ENCODE measurements at places on chromosomes 1 and 21.
A peak's percentile ranks its signal among the peaks of the same experiment; 100 is the strongest.

DNA sequence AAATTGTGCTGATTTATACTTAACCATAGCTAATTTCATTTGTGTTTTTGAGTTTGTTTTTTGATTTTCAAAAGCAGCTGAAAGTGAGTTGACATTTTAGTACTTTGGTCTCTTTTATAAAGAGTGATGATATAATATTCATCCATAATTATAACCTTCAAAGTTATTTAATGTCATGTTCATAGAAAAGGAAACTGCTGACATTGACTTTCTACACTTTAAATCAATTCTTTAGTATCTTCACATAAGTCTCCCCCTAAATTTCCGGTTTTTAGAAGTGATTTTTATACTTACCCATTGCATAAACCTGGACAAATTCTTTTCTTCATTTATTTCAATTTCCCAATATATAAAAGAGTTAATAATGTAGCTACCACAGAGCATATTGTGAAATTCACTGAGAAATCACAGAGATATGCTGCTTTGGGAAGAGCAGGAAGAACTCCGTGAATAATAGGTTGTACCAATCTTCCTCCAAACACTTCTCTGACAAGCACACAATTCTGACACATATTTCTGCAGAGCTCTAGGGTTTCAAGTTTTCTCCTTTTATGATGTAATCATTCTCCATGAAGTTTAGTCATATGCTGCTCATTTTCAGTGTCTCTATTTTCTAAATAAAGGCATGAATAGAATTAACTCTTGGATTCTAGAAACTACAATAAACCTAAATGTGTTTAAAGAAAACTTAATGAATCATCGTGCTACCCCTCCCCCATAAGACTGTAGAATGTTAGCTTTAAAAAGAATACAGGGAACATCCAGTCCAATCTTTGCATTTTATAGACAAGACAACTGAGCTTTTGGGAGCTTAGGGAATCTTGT is 25.6 kb upstream of the CDC42BPA start:
- no peak for DNase-seq

GRCh38 chr1:113940365-113941244 is 11.5 kb downstream of the HIPK1 start:
- DNase-seq = no peak

GRCh38 chr1:203671047-203671446 is 44.4 kb downstream of the ATP2B4 start:
- DNase-seq = no peak

- DNase-seq = no peak
Measured at GRCh38 chr21:15627011-15627410, 102.8 kb upstream of the USP25 start.

- DNase-seq = no peak
Measured at GRCh38 chr21:21661741-21662140, 663.5 kb downstream of the NCAM2 start.

DNA sequence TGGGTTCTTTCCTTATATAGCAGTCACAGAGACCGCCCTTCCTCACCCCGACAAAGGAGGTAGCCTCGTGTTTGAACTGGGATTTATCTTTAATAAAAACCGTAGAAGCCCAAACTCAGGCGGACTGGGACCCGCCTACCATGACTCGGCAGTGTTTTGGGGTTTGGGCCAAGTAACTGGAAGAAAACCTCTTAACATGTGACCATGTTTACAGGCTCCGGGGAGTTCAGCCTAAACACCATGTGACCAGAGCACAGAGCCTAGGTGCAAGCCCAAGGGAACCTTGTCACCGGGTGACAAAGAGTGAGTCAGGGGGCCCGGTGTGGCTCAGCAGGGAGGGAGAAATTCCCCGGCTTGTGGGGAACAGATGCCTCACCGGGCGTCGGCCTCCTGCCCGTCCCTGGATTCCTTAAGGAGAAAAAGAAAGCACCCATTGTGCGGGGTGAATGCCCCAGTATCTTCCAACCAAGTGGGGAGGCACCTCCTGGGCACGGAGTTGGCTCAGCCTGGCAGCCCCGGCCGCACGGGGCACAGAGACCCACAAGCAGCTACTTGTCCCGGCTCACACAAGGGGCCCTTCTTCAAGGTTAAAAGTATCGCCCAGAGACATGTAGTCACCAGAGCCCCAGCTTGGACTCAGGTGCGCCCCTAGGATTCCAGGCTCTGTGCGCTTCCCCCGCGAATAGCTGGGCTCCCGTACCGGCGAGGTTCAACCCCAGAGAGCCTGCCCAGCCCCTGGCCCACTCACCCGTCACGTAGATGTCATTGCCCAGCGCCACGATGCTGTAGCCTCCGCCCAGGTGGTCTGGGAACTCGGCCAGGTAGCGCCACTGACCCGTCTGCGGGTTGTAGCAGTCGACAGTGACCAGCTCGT is 1.4 kb downstream of the KLHL21 start:
- peak; percentile 63 for DNase-seq

GRCh38 chr1:211326528-211327345 is at the start of gene TRAF5:
Gene TRAF5 (plus strand): TSS chr1:211326833. CDS start chr1:211353240, 26,407 bp downstream.
- peak; percentile 86 for DNase-seq

DNA sequence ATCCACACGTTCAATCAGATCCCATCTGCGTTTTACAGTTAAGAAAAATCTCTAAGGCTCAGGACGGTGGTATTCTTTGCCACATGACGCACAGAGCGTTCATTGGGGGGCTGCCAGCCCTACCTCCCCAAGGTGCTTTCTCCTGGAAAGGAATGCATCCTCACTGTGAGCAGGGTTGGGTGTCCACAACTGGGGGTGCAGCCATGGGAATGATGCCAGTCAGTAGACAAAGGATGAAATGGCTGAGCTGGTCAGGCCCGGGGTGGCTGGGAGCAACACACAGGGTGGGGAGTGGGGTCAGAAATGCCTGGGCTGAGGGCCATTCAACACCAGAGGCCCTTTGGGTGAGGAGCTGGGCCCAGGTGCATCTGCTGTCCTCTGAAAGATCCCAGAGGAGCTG is 25.9 kb downstream of the OPTC start:
- no peak for DNase-seq

DNA sequence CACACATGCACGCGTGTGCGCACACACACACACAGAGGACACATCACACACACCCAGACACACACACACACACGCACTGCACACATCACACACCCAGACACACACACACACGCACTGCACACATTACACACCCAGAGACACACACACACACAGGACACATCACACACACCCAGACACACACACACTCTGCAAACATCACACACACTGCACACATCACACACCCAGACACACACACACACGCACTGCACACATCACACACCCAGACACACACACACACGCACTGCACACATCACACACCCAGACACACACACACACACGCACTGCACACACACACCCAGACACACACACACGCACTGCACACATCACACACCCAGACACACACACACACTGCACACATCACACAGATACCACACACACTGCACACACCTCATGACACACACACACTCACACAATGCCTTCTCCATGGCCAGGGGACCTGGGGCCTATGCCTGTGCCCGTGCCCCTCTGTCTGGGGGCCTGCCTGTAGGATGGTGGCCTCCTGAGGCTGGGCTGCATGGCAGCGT is 24.4 kb downstream of the CRYAA start:
- no peak for DNase-seq

GRCh38 chr1:18058206-18058921 is 49.2 kb upstream of the IGSF21 start:
- DNase-seq = no peak

DNA sequence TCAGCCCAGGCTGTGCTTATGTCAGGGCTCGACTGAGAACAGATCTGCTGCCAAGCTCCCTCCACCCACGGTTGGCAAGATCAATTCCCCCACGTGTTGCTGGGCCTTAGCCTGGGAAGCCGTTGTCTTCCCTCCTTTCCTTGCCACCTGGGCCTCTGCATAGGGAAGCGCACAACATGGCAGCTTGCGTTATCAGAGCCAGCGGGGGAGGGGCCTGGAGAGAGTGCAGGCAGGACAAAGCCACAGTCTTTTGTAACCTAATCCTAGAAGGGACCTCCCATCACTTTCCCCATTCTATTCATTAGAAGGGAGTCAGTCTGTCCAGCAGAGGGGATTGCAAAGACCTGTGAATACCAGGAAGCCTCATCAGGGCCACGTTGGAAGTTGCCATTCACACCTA is 17.0 kb upstream of the IGSF21 start:
- DNase-seq = no peak

DNA sequence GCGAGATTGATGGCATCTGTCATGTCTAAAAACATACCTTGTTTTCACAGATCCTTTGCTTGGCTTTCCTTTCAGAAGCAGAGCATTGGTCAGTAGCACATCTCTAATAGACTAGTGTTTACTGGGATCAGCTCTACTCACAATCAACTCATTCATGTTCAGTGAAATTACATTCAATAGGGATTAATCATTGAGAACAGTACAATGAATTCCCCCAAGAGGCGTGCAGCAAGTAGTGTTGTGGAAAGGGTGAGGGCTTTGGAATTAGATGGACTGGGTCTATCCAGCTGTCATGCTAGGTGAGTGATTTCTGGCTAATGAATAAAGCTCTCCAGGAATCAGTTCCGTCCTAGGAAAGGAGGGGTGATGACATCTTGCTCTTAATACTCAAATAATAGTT is 155.2 kb upstream of the COA6 start:
- no peak for DNase-seq

DNA sequence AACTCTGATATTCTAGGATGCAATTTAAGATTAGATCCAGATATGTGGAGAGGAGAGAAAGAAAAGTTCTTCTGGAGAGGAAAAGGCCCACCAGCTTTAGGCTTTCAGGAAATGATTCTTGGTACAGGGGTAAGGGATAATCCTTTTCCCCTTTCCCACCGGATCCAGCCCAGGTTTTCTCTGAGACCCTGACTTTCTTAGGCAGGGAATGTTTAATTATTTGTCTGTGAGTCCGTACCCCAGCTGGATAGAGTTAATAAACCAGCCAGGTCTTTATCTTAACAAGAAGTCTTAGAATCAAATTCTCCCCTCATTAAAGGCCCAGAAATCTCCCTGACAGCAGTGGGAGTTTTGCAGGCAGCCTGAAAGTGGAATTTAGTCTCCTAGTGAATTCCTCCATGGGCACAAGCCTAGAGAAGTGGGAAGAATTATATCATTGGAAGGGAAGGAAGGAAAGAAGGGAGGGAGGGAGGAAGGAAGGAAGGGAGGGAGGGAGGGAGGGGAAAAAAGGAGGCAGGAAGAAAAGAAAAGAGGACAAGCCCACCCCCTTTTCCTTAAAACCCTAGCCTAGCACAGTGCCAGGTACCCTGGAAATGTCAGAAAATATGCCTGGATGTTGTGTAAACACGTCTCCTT is 189.0 kb downstream of the PLPP3 start:
- DNase-seq = no peak

GRCh38 chr1:18191481-18192155 is 84.0 kb downstream of the IGSF21 start:
- no peak for DNase-seq

DNA sequence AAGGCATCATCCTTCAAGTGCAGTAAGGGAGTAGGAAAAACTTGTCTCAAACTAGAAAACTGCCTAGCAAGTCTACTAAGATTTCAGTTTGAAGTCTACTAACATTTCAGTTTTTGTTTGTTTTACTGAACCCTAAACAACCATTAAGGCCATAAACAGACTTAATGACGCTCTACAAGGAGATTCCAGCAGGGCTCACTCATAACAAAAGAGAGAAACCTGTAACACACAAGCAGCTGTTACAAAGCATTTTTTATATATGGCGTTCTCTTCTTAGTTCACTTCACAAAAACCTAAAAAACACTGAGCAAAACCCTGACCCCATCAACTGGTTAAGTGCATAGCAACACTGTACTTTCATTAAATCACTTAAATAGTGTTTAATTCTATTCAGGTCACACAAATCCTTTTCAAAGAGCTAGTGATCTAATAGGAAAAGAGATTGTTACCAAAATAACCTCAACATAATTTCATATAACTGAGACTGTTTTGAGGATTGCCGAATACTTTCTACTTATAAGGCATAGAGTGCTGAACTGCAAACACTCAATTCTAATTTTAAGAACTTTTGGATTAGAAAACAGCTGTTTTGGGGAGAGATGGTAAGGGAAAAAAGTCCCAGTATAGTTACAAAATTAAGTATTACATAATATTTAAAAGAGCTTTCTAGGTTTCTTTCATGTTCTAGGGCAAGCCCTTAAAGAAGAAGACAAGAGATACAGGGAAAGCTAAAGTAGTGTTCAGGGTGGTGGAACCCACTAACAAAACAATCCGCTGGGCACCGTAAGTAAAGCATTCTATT is 1.4 kb downstream of the B3GALNT2 start:
- no peak for DNase-seq

DNA sequence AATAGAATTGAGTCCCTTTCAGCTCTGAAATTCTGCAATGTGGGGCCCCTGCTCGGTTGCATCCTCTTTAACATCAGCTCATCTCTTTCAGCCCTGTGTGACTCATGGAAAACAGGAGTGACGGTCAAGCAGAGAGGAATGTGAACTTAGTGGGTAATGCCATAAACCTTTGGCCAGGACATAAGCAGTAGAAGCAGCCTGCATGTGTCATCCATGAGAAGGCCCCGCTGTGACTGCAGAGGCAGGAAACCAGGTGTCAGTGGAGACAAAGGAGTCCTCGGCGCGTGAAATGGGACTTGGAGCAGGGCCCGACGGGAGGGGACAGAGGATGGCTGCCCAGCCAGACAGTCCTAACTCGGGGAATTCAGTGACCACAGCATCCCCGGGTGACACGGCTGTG is 21.1 kb upstream of the EPHB2 start:
- no peak for DNase-seq

- no peak for DNase-seq
Measured at GRCh38 chr1:15835205-15835740, 12.2 kb upstream of the SPEN start.

DNA sequence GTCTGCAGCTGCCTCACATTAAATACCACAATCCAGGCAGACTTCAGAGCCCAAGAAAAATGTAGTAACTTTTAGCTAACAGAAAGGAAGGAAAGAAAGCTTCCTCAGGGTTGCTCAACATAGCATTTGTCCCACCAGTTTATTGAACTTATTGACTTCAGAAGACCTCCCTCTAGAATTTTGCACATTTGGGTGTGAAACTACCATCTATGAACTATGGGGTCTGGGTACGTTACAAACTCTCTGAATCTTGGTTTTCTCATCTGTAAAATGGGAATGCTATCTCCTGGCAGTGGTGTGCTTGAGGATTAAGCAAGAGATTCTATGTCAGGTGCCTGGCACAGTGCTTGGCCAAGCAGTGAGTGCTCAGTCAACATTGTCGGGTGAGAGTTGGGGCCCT is at the start of gene ZP4:
ZP4 (minus strand) TSS at position 101 of the 400 bp plus-strand sequence. CDS start 287 bp downstream, outside the sequence.
- no peak for DNase-seq

All from posterior cingulate gyrus (tissue), 11 donors.